IMR-90 (cell line): ENCODE measurements at places on chromosomes 2 and 18. TPM values are rescaled to one million over a fixed set of nuclear protein-coding genes. Genes with fewer than 3 reads are reported as not detected.

ACVR1C gene
- 0.18 and 0.28 TPM in 2 replicates for total RNA-seq

YPEL5 gene
- total RNA-seq, result 40.7 and 54.7 TPM in 2 replicates

DLGAP1 gene
- under 0.01 TPM in 1 of 2 replicates, not detected in the other for total RNA-seq

ARHGAP28 gene
- 2.8 and 3.8 TPM in 2 replicates for total RNA-seq

WDR33 gene
- total RNA-seq, result 41.2 and 47.8 TPM in 2 replicates

ST8SIA3 gene
- not detected in 2 replicates for total RNA-seq

EPHA4 gene
- 111 and 132 TPM in 2 replicates for total RNA-seq

DNA sequence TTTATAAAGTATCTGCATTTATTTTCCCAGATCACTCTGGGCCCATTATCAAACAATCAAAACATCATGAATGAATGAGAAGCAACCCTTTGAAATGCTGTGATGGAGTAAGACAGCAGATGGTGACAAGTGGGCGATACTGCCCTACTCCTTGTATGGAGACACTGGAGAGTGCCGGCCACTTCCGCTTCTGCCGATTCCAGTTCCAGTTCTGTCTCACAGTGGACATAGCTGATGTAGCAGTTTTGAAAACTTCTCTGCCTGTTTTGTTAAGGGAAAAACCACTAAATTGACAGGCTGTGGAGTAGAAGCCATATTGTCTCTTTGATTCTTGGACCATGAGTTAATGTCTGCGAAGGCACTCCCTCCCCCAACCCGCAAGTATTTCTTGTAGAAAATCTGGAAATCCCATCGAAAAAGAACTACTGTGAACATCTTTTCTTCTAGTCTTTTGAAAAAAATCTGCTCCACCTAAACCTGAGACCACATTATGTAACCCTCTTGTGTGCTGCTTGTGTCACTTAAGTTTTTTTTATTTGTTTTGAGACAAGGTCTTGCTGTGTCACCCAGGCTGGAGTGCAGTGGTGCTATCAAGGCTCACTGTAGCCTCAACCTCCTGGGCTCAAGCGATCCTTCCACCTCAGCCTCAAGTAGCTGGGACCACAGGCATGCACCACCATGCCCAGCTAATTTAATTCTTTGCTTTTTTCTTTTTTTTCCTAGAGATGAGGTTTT lies 133.5 kb downstream of the TANC1 start:
- no peaks in the 10 kb centered on the region for H3K27me3 ChIP-seq
- peaks cover 12% of the 10 kb centered on the region for H3K4me1 ChIP-seq
- no peak overlapping the region for H3K4me3 ChIP-seq
- no peak overlapping the region for H3K27ac ChIP-seq

- H3K27ac ChIP-seq, result no peak overlapping the region
- peaks cover 4% of the 10 kb centered on the region; the same call in 1 of the 2 replicates for H3K27me3 ChIP-seq
- no peaks in the 10 kb centered on the region for H3K36me3 ChIP-seq
- no peak for DNase-seq
Measured at GRCh38 chr2:173999272-173999671, 34.1 kb upstream of the SP3 start.

- H3K36me3 ChIP-seq, result no peaks in the 10 kb centered on the region
- H3K27ac ChIP-seq, result peak overlapping the region; percentile 44; the same call in 1 of the 2 replicates
- H3K4me1 ChIP-seq, result peaks cover 8% of the 10 kb centered on the region
- H3K27me3 ChIP-seq, result peaks cover 12% of the 10 kb centered on the region
Measured at GRCh38 chr2:173432049-173432754, 77.5 kb downstream of the CDCA7 start.

DNA sequence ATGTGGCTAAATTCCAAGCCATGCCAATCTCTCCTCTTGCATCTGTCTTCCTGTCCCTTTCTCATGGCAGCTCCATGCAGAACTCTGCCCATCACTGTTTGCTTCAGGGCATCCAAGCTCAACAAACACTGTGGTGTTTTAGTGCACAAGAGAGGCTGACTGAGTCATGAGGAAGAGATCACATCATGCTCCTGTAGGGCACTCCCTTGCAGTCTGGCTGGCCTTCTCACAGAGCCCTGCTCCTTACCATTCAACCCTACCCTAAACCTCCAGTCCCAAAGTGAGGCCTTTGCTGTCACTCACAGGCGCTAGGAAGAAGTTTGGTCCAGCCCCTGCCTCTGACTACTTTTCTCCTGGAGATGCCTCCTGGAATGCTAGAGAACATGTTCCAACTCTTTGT lies 194.0 kb downstream of the LRATD1 start:
- H3K4me3 ChIP-seq, result no peak overlapping the region
- DNase-seq, result no peak
- no peak overlapping the region for H3K27ac ChIP-seq
- no peaks in the 10 kb centered on the region for H3K27me3 ChIP-seq
- no peaks in the 10 kb centered on the region for H3K36me3 ChIP-seq

GRCh38 chr2:95309599-95309998 lies 12.5 kb downstream of the KCNIP3 start:
- no peak overlapping the region for H3K27ac ChIP-seq
- H3K4me3 ChIP-seq, result no peak overlapping the region
- peaks cover 16% of the 10 kb centered on the region for H3K27me3 ChIP-seq
- H3K36me3 ChIP-seq, result no peaks in the 10 kb centered on the region
- no peaks in the 10 kb centered on the region for H3K4me1 ChIP-seq

GRCh38 chr2:223269386-223269785 lies 217.4 kb downstream of the KCNE4 start:
- H3K4me1 ChIP-seq, result no peaks in the 10 kb centered on the region
- H3K27ac ChIP-seq, result no peak overlapping the region
- H3K27me3 ChIP-seq, result no peaks in the 10 kb centered on the region; the same call in 1 of the 2 replicates
- no peak for DNase-seq

DNA sequence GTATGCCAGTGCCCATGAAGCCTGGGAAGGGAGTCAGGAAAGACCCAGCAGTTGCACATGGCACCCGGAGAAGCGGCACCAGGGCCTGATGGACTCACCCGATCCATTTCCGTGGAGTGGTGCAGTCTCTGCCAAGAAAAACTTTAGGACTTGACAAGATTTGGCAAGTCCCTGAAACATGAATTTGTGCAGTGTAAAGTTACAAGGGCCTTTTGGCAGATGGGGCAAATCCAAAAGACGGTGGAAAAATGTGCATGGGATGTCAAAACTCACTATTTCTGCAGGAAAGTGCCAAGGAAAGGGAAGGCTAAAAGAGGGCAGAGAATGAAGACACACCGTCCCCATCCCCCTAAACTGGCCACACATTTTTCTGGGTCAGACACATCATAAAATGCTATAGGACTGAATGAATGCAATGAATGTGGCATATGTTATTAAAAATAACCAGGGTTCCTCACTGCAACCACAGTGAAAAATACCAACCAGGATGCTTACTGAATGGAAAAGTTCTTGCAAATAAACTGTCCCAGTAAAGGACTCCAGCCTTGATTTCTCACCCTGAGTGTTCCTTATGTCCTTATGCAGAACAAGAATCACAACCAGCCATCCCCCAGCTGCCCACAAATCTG lies 173.5 kb upstream of the SIX2 start:
- no peaks in the 10 kb centered on the region for H3K36me3 ChIP-seq
- no peak overlapping the region for H3K27ac ChIP-seq
- peaks cover 16% of the 10 kb centered on the region for H3K4me1 ChIP-seq
- no peak overlapping the region for H3K4me3 ChIP-seq

DNA sequence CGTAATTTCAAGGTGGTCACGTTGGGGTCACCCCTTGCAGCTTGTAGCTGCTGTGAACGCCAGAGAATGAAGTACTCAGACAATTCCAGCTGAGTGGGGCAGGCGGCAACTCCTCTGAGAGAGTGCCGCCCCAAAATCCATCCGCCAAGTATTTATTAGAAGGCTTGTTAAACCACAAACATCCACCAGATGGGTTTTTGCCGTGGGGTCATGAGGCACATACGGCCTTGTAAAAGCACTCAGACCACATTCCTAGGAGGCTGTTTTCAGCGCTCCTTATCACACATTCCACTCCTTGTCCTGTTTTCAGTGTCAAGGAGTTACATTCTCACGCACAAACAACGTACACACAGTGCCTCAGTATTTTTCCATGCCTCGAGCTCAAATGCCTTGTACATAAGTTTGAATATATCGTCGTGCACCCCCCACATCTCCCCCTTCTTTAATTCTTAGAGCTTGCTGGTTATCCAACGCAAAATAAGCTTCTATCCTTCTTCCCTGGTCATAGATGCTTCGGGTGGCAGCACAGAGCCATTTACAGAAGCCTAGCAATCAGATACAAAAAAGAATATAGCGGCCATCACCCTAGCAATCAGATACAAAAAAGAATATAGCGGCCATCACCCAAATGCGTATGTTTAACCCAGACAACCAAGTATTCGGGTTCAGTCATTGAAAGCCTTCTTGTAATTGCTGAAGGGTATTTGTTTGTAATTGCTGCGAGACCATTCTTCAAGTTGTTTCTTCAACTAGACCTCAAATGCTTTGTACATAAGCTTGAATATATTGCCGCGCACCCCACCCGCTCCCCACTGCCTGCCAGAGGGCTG lies 7.3 kb downstream of the ALPP start:
- peaks cover 80% of the 10 kb centered on the region for H3K27me3 ChIP-seq
- H3K27ac ChIP-seq, result no peak overlapping the region
- H3K36me3 ChIP-seq, result no peaks in the 10 kb centered on the region

- DNase-seq, result no peak
- no peak overlapping the region for H3K27ac ChIP-seq
- peaks cover 19% of the 10 kb centered on the region for H3K27me3 ChIP-seq
- H3K36me3 ChIP-seq, result no peaks in the 10 kb centered on the region
- no peak overlapping the region for H3K4me3 ChIP-seq
Measured at GRCh38 chr2:65701191-65701590, 268.8 kb upstream of the SPRED2 start.

DNA sequence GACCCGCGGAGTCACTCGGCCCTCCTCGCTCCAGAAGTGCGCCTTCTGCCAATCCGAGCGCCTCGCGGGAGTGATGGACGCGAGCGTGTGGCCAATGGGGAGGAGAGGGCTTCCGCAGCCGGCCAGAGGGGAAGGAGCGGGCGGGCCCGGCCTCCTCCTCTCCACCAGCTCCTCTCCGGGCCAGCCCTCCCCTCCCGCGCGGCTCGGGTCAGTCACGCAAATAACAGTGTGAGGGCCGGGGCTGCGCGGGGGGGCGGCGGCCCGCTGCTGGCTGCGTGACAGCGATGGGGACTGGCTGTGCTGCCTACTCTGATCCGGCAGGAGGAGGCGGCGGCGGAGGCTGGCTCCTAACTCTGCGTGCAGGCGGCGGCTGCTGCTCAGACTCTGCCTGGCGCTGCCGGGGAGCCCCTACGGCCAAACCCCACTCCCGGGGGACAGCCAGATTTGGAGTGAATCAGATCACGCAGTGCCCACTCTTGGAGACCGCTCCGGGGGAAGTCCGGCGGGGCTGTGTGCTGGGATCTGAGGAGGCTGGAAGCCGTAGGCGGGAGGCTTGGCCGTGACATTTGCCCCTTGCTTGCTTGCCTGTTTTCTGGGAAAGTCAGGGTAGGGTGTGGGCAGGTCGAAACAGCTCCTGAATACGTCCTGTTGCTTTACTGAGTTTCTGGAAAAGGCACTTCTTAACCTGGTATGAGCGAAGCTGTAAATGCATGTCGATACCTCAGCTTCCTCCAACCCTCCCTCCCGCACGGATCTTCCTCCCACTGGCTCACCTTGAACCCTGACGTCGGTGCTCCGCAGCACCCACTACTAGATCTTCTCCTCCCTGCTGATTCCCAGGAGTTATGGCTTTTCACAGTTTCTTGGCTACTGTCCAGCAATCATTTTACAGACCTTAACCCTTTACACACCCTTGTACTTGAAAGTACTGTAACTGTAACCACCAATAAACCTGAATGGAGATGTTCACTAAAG lies 97.9 kb upstream of the SERTAD2 start:
- no peaks in the 10 kb centered on the region for H3K36me3 ChIP-seq
- H3K27me3 ChIP-seq, result no peaks in the 10 kb centered on the region
- peak overlapping the region; percentile 91 for H3K27ac ChIP-seq

- no peak overlapping the region for H3K4me3 ChIP-seq
- no peaks in the 10 kb centered on the region for H3K27me3 ChIP-seq
- H3K27ac ChIP-seq, result no peak overlapping the region
- H3K36me3 ChIP-seq, result no peaks in the 10 kb centered on the region
- no peak for DNase-seq
Measured at GRCh38 chr18:59730896-59731295, 33.7 kb upstream of the CCBE1 start.

- H3K4me3 ChIP-seq, result no peak overlapping the region
- no peaks in the 10 kb centered on the region for H3K4me1 ChIP-seq
- H3K27ac ChIP-seq, result no peak overlapping the region
- DNase-seq, result no peak
- H3K36me3 ChIP-seq, result no peaks in the 10 kb centered on the region
Measured at GRCh38 chr2:173271825-173272224, 82.8 kb upstream of the CDCA7 start.

DNA sequence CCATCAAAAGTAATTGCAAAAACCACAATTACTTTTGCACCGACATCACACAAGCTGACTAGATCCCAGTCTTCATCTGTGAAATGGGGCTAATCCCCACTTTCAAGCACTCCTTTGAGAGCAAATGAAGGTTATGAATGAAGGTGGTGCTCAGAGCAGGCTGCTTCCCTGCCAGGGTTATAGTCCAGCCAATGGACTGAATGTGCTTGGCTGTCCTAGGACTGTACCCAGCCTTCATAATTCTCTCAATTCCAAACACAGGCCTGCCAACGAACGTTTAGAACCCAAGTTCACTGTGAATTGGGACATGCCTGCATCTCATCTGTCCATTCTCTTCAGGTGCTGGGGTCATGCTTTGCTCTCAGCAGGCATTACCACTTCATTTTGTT lies 27.8 kb upstream of the ICOS start:
- no peaks in the 10 kb centered on the region for H3K36me3 ChIP-seq
- no peak overlapping the region for H3K4me3 ChIP-seq
- no peak for DNase-seq
- peak overlapping the region; percentile 55; the same call in 1 of the 2 replicates for H3K27ac ChIP-seq
- H3K27me3 ChIP-seq, result no peaks in the 10 kb centered on the region; the same call in 1 of the 2 replicates

DNA sequence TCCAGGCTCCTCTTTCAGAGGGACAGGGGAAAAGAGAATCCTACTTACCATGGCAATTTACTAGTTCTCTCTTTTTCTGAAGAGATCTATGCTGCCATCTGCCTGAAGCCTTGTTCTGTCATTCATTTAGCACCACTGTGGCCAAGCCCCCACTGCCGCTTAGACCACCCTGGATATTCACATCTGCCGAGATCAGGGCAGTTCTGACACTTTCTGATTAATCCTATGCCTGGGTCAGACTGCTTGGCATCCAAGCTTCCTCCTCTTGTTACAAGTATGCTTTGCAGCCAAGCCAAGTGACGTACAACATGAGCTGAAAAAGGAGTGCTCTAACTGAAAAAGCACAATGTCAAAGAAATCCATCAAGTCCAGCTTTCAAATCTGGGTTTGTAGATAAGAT lies 332.6 kb downstream of the SUCLG1 start:
- no peaks in the 10 kb centered on the region for H3K27me3 ChIP-seq
- no peaks in the 10 kb centered on the region for H3K4me1 ChIP-seq
- no peak for DNase-seq
- no peaks in the 10 kb centered on the region for H3K36me3 ChIP-seq

- DNase-seq, result no peak
- H3K27ac ChIP-seq, result no peak overlapping the region
- no peaks in the 10 kb centered on the region for H3K4me1 ChIP-seq
- peaks cover 5% of the 10 kb centered on the region for H3K27me3 ChIP-seq
- no peak overlapping the region for H3K4me3 ChIP-seq
- H3K36me3 ChIP-seq, result no peaks in the 10 kb centered on the region
Measured at GRCh38 chr18:3950668-3951404, 500.9 kb downstream of the TGIF1 start.

GRCh38 chr2:99559075-99559662 lies 69.4 kb upstream of the REV1 start:
- no peaks in the 10 kb centered on the region for H3K27me3 ChIP-seq
- no peaks in the 10 kb centered on the region for H3K4me1 ChIP-seq
- H3K4me3 ChIP-seq, result no peak overlapping the region
- no peak overlapping the region for H3K27ac ChIP-seq
- H3K36me3 ChIP-seq, result peaks cover 17% of the 10 kb centered on the region
